ENCODE measurements at places on chromosomes 4 and X. TPM values are rescaled to one million over a fixed set of nuclear protein-coding genes. Genes with fewer than 3 reads are reported as not detected.

DNA sequence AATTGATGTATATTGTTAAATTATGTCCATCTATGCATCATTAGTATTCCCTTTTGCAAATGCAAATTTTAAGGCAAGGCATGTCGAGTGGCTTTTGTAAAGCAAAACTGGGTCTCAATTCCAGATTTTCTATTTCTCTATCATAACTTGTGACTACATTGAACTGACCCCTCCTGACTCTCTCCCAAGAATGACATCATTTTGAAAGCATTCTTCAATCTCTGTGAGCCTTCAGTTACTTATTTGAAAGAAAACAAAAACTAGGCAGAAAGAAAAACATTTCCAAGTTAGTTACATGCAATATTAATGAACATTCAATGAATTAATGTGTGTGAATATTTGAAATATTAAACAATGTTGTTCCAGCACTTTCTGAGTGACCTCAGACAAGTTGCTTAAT, 314.3 kb upstream of the CLNK start:
- DNase-seq, result peak; percentile 35

GRCh38 chr4:126051689-126052424, 737.1 kb downstream of the FAT4 start:
- peak; percentile 88 for DNase-seq

The GLRA2 gene
- polyA plus RNA-seq, result not detected

- DNase-seq, result no peak
These were observed 156.1 kb downstream of the GPAT3 start for GRCh38 chr4:83692028-83692427.

The SUPT20HL1 gene
- not detected for polyA plus RNA-seq

The JCHAIN gene
- 0.93 TPM for polyA plus RNA-seq

The CPZ gene
- 6.0 TPM for polyA plus RNA-seq

The ZBTB49 gene
- 6.2 TPM for polyA plus RNA-seq

The SLBP gene
- 34.4 TPM for polyA plus RNA-seq

DNA sequence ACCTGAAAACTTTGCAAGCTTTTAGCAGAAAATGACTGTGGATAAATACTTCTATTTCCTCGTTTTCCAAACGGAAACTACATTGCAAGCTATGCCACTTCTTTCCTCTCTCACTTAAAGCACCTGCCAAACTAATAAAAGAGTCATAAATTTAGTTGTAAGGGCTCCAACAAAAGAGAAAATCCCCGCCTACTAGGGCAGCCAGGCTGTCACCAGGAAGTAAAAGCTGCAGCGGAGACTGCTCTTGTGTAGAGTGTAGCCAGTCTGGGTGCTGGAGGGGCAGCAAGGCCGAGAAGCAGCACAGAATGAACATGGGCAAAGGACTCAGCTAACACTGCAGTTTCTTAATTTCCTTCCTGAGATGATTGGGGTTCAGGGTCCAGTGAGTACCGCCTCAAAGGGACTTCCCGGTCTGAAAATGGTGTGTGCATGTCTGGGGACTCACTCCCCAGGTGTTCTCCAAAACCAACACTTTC, 89.3 kb upstream of the MAML3 start:
- no peak for DNase-seq

- DNase-seq, result peak; percentile 49
These were observed 8.0 kb downstream of the IGFBP7 start for GRCh38 chr4:57102050-57102624.

GRCh38 chr4:67983333-67983732, 20.0 kb upstream of the TMPRSS11A start:
- DNase-seq, result no peak

- DNase-seq, result no peak
These were observed 138.4 kb downstream of the CBR4 start for GRCh38 chr4:168871632-168872031.

DNA sequence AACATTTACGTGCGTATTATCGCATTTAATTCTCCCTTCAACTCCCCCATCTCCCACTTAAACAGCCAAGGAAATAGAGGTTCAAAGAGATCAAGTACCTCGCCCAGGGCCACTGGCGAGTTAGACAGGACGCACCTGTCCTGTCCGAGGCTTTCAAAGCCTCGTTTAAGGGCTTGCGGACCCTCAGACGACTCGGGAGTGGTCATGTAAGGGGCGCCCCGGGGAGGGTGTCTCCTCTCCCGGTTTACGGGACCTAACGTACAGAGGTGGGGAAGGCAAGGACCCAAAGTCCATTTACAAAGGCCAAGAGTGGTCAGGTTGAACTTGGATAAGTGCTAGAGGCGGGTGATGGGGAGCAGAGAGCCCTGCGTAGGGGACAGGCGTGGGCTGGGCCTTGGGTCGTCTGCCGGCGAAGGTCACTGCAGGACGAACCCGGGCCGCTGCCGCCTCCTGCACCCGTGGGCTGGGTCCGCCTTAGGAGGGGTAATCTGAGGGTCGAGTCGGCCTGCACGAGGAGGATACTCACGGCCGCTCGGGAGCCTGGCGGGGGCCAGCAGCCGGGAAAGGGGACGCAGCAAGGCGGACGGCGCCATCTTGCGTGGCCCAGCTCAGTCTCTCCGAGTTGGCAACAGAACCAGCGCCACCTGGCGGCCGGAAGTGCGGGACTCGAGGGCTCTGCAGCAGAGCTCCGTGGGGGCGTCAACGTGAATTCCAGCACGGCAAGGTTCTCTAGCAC, 5.9 kb upstream of the NAA15 start:
- DNase-seq, result peak; percentile 97

The PAK3 gene
- 9.8 TPM for polyA plus RNA-seq

The PAGE4 gene
- not detected for polyA plus RNA-seq

DNA sequence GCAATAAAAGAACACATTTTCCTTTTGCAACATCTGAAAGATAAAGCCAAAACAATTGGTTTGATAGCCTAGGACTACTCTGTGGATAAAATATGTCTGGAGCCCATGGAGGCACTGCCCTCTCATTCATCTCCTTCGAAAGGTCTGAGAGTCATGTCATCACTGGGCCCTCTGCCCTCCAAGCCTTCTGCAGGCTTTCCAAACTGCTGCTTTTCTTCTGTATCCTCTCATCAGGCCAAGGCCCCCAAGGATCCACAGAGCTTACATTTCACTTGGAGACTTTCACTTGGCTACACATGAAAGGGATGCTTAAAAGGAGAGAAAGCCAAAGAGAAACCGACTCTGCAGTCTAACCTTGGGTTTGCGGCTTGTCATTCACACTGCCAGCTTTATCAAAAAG, 109.9 kb downstream of the SH3RF1 start:
- peak; percentile 19 for DNase-seq

GRCh38 chrX:135516376-135516775, 4.1 kb upstream of the INTS6L start:
- no peak for DNase-seq

- no peak for DNase-seq
These were observed 162.5 kb upstream of the CASK start for GRCh38 chrX:42085836-42086235.

The VCX gene
- not detected for polyA plus RNA-seq

- DNase-seq, result no peak
These were observed 28.2 kb downstream of the APOO start for GRCh38 chrX:23879380-23880090.

The USP27X gene
- polyA plus RNA-seq, result 2.5 TPM

DNA sequence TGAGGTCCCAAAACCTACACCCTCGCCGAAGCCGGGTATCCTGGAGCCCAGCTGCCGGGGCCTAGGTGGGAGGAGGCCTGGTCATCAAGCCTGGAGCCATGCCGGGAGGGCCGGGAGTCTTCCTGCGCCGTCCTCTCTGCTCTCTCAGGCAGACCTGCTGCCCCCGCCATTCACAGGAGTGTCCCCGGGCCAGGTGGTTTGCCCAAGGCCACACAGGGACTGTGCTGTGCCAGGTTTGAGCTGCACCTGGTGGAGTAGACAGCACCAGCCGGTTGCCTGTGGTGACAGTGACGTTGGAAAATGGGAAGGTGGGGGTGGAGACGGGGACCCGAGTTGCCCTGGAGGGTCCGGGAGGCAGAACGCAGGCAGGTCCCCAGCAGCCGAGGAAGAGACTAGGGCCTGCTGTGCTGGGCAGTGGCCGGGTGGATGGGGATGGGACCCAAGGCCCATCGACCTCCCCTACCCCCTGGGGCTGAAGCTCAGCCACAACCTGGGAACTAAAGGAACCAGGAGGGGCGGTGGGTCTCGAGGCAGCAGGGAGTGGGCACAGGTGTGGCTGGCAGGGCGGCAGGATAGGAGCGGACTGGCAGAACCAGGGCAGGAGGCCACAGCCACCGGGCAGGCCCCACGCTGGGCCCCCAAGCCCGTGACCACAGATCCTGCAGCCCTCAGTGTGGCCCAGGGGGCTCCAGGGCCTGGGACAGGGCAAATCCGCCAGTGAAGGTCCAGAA, 9.5 kb downstream of the DOK7 start:
- DNase-seq, result no peak

- DNase-seq, result no peak
These were observed 1630.0 kb downstream of the STIM2 start for GRCh38 chr4:28490669-28491068.
